Body of pancreas (tissue), 4 donors: ENCODE measurements at places on chromosomes 1 and 21.

DNA sequence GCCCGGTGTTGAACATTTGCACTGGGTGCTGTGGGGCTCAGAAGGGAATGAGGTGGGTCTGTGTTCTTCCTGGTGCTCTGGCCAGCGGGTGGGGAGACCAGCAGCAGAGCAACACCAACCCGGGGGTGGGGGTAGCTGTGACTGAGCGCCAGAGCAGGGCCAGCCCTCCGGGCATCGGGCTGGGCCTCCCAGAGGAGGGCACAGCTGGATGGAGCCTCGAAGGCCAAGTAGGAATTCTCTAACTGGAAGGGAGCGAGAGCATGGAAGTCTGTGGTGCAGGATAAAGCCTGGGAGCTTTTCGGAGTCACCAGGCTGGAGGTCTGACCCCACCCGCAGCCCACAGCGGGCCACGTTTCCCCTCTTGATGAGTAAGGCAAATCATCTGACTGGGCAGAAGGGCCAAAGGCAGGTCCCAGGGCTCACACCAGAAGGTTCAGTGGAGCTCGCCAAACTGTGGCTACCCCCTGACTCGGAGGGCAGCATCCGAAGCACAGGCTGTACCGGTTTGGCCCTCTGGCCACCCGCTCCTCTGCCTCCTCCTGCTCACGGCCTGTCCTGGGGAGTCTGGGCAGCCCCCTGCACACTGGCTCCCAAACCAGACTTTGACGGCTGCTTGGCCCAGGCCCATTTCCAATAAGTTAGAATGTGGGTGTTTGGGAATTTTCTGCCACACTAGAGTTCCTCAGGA is 18.8 kb downstream of the SLC1A7 start:
- no peak for DNase-seq

- DNase-seq = no peak
Observed at GRCh38 chr1:243979396-243979795, 71.7 kb upstream of the ZBTB18 start.

DNA sequence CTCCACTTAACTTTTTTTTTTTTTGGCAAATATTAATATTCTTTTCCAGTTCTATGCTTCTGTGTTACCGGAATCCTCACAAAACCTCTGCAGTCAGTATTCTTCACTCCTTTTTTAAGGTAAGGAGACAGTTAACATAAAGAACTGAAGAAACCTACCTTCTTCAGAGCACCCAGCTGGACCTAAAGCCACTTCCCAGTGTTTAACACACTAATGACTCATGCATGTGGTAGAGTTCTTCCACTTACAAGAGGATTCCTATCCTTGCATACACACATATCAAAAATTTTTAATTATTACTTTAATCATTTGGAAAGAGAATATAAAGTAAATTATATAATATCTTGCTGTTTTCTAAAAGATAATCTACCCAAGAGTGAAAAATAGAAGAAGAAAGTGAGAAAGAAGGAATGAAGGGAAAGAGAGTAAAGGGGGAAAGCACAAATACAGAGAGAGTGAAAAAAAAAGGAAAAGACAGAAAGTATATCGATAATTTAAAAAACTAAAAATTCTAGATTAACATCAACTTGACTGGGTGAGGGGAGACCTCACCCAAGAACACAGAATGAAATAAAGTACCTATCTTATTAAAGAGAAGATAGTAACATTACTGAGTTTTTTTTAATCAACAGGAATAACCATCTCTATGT is 54.9 kb downstream of the ENAH start:
- no peak for DNase-seq

DNA sequence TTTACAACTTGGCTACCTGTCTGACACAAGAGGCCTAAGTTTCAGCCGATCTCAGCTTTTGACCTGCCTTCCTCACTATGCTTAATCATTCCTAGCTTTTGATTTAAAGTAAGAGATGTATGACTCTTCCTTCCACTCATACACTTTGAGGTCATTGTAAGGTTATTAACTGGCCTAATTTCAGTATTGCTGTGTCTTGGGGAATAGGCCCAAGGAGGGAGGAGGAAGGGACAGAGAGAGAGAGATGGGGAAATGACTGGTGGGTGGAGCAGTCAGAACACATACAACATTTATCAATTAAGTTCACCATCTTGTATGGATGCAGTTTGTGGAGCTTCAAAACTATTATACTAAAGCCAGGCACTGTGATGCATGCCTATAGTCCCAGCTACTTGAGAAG is 28.3 kb upstream of the FAM20B start:
- no peak for DNase-seq

DNA sequence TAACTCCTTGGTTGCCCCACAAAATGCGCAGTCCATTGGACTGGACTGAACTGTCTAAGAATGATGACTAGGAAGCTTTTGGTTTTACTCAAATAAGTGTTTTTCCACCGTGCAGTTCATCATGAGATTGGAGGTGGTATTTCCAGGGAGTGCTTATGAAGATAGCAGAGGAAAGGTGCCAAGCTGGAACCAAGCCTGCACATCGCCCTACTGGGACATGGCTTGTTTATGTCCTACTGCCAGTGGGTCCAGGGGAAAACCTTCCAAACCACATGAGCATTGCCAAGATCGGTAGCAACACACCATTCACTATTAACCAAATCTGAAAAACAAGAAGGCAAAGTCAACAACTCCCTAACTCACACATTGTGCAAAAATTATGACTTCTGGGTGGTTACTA is 54.7 kb upstream of the DSCAM start:
- peak; percentile 26 for DNase-seq

GRCh38 chr21:42844411-42845113 is 34.8 kb downstream of the WDR4 start:
- peak; percentile 75 for DNase-seq

GRCh38 chr1:22562584-22563583 is at the start of gene EPHA8:
TSS of gene EPHA8 (plus strand) at chr1:22563489. CDS start at chr1:22563636, 147 bp downstream.
- DNase-seq = peak; percentile 77

DNA sequence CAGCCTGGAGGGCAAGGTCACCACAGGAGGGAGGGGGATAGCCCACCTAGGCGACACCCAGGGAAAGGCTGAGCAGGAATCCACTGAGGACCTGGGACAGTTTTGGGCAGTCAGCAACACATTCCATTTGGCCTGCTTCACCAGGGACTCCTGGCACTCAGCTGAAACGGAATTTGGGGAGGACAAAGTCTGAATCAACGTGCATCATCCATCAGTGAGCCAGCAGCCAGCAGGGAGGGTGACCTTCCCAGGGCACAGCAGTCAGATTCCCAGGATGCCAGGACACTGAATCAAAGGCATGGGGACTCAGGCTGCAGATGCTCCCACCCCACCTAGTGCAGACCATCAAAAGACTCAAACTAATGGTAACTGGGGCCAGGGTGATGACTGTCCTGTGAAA is 4.6 kb downstream of the SH3BP5L start:
- DNase-seq = peak; percentile 10

DNA sequence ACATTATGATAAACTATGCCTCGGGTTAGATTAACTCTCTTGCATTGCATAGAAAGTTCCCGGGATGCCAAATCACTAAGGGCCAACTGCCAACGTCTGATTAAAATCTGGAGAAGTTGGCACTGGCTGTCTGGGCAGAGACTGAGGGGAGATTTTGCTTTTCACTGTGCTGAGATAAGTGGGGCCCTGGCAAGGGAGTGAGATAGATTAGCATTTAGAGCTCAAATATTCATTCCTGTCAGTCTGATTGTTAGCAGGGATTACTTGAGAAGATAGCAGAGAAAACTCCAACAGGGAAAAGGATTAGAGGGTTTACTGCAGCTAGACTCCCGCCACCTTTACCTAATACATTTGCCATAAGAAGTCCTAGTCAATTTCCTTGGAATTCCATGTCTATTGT is 714.1 kb upstream of the CHRM3 start:
- no peak for DNase-seq

DNA sequence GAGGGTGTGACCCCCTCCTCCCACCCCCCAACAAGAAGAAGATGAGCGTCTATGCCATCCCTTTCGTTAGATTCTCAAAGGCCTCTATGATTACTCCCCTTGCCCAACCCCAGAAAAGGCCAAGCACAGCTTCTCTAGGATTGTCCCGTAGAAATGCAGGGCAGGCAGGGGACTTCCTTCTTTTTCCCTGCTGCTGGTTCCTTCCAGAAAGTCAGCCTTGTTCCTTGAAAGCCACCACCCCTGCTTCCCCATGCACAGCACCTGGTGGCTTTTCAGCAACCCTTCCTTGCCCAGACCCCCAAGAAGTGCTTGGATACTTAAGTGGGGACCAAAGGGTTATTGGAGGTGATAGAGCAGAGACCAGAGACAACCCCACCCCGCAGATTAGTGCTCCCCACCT is 75.1 kb downstream of the ARHGEF10L start:
- no peak for DNase-seq

GRCh38 chr21:46190491-46191131 is 6.4 kb upstream of the SPATC1L start:
- no peak for DNase-seq

DNA sequence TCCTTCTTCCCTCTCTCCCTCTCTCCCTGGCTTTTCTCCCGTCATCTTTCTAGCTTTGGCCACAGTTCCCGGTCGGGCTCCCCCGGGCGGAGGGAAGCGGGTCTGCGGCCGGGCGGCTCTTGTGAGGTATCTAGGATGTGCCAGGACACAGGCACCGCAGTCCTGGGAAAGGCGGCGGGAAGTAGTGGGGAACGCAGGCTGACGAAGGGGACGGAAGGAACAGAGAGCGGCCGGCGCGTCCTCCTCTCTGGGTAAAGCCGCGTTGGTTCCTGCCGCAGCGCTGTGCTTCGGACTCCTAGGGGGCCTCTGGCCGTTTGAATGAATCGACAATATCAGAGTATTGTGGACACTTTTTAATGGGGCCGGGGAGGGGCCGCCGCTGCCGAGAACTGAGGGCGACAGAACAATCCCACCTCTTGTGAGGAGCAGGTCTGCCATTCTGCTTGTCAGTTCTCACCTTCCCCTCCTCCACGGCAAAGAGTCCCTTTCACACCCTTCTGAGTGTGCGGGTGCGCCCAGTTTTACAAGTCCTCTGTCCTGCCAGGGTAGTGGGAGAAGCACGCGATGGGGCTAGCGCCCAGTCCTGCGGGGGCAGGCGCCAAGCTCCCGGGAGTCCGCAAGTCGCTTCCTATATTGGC is 1.2 kb upstream of the LHX9 start:
- peak; percentile 57 for DNase-seq

DNA sequence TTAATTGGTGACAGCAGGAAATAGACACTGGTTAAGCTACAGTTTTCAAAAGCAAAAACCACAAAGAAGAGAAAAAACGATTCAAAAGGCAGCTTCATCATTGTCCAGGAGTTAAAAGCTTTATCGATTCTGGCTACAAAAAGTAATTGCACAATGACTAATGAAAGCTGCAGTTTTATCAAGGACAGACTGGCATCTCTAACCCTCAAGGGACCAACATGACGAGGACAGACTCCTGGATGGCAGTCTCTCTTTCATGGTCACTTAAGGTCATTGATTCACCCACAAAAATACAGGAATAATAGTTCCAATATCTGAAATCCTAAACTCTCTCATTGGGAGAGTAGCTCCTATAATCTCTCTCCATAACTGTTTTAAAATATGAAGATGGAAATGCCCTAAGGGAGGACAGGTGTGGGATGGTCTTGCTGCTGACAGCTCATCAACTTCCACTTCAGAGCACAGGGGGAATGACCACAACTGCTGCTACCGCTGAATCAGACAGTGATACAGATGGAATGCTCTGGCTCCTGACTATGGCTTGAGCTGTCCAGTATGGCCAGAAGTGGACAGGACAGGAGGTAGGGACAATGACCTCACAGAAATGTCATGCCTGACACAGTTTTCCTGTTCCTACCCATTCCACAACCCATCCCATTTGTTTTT is 17.4 kb upstream of the CPLANE2 start:
- no peak for DNase-seq

- DNase-seq = no peak
Observed at GRCh38 chr1:1357871-1358432, 403 bp downstream of the MXRA8 start.
